ENCODE measurements at places on chromosomes 16 and 17.
A peak's percentile ranks its signal among the peaks of the same experiment; 100 is the strongest.

DNA sequence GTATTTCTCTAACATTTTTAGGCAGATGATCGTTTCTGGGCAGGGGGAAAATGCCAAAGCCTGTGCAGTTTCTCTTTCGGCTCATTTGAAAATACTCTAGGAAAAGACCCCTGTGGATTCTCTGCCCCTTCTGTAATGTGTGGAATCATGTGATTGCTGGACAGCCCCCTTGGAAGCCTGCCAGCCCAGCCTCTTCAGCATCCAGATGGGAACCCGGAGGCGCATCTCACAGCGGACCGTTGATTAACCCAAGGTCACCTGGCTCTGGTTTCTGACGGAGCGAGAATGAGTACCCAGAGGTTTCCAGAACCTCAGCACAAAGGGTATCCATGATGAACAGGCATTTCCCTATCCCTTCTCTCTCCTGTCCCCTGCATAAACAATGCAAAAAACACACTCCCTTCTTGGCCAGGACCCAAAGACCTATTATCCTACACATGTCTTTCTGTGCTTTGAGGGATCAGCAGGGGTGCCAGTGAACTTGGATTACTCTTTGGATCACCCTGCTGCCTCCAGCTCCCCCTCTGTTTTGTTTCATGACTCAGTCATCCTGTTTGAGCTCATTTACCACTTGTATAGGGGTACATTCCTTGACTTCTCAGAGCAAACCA is 957.1 kb upstream of the RBFOX1 start:
- no peak for DNase-seq

GRCh38 chr16:54645345-54645744 is 285.3 kb upstream of the IRX5 start:
- DNase-seq, result no peak

- no peak for DNase-seq
These were observed 4.6 kb downstream of the PTGES3L start for GRCh38 chr17:42975265-42975664.

- no peak for DNase-seq
These were observed 4.3 kb upstream of the HOXB2 start for GRCh38 chr17:48549281-48549630.

GRCh38 chr17:78693346-78694083 is 88.6 kb downstream of the CYTH1 start:
- DNase-seq, result no peak

GRCh38 chr17:4500191-4500571 is 1.5 kb downstream of the SPNS2 start:
- no peak for DNase-seq

GRCh38 chr16:8376430-8376829 is 213.9 kb downstream of the TMEM114 start:
- peak; percentile 34 for DNase-seq
